ENCODE measurements at places on chromosomes 6 and 20.
A peak's percentile ranks its signal among the peaks of the same experiment; 100 is the strongest.

DNA sequence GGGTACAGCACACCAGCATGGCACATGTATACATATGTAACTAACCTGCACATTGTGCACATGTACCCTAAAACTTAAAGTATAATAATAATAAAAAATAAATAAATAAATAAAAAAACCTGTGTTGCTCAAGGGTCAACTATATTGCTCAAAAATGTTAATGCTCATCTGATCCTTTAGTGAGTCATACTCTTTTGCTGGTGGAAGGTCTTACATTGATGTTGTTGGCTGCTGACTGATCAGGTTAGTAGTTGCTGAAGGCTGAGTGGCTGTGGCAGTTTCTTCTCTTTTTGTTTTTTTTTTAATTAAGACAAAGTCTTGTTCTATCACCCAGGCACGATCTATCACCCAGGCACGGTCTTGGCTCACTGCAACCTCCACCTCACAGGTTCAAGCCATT is 29.6 kb upstream of the SMIM26 start:
- DNase-seq: no peak

GRCh38 chr6:7197747-7198146 is 90.0 kb downstream of the RREB1 start:
- DNase-seq: no peak

GRCh38 chr6:24568683-24569082 is 73.9 kb downstream of the ALDH5A1 start:
- no peak for DNase-seq

GRCh38 chr20:64119301-64119680 is 11.9 kb upstream of the NPBWR2 start:
- no peak for DNase-seq

GRCh38 chr6:144310765-144311164 is 25.6 kb downstream of the UTRN start:
- no peak for DNase-seq

GRCh38 chr20:9329355-9330101 is 184.9 kb upstream of the LAMP5 start:
- no peak for DNase-seq

DNA sequence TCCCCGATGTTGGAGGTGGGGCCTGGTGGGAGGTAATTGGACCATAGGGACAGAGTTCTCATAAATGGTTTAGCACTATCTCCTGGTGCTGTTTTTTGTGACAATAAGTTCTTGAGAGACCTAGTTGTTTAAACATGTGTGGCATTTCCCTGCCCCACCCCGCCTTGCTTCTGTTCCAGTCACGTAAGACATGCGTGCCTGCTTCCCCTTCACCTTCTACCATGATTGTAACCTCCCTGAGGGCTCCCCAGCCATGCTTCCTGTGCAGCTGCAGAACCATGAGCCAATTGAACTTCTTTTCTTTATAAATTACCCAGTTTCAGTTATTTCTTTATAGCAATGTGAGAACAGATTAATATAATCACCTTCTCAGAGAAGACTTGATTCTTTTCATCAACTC is 2.5 kb upstream of the RNF144B start:
- DNase-seq: no peak

DNA sequence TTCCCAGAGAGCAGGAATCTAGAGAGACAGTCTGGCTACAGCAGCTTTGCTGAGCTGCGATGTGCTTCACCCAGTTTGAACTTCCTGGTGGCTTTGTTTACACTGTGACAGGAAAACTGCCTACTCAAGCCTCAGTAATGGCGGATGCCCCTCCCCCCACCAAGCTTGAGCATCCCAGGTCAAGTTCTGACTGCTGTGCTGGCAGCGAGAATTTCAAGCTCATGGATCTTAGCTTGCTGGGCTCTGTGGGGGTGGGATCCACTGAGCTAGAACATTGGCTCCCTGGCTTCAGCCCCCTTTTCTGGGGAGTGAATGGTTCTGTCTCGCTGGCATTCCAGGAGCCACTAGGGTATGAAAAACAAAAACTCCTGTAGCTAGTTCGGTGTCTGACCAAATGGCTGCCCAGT is 91.0 kb upstream of the ESR1 start:
- no peak for DNase-seq

DNA sequence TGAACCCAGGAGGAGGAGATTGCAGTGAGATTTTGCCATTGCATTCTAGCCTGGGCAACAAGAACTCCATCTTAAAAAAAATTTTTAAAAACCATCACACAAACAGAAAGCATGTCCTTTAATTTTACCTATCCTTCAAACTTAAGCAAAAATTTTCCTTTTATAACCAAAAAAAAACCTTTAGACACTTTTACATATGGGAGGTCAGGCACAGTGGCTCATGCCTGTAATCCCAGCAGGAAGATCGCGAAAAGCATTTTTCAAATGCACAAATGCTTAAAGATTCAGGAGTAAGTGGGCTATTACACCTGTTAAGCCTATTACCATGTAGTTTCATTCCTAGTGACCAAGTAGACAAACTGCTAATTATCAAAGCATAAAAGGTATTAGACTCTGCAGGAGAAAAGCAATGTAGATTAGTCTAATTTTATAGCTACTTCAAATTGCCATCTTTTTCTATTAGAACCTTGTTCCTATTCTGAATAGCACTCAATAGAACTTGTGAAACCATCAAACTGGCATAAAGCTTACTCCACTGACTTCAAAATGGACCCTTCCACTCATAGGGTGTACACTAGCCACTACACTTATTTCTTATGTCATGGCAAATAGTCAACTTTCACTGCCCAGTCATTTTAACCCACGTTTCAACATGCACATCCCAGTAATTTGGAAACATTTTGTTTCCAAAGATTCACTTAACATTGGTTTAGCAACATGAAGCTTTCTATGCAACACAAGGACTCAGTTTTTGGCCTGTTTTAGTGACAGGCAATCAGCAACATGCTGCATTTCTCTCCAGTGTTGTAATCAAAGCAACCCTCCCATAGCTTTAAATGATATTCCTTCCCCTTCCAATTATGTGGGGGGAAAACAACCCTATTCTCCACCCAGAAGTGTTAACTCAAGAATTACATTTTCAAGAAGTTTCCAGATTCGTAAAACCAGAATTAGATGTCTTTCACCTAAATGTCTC is 4.0 kb downstream of the EEF1A1 start:
- DNase-seq: peak; percentile 54

GRCh38 chr6:128172752-128173682 is 272.2 kb upstream of the THEMIS start:
- DNase-seq: no peak

DNA sequence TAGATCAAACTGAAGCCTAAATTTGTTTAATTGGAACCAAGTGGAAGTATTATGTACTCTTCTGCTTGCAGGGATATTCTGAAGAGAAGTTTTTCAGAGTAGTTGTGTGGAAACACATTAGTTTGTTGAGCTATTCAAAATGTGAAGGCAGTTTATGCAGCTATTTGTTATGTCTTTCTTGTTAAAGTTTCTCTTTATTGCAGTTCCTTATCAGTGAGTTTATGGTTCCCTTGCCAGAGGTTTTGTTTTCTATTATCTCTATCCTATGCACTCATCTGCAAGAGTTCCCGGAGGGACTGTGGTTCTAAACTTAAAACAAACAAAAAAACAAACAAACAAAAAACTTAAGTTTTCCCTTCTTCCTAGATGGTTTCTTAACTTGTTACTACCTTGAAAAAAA is 143.7 kb upstream of the SLC22A16 start:
- no peak for DNase-seq

DNA sequence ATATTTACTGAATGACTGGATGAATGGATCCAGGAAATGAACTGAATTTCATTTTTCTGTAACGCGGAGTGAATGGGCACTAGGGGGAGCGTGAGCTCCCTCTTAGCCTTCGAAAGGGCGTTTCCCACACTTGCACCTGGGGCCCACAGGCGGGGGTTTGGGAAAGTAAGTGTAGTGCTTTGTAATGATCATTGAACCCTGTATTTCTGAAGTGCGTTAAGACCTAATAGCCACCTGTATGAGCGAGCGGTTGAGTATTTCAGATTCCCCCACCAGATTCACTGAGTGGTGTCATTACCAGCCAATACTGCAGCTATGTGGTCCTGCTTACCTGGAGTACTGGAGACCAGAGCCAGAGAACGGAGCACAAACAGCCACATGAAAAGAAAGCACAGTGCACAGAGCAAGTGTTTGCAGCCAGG is 10.5 kb downstream of the SYTL3 start:
- DNase-seq: peak; percentile 58

DNA sequence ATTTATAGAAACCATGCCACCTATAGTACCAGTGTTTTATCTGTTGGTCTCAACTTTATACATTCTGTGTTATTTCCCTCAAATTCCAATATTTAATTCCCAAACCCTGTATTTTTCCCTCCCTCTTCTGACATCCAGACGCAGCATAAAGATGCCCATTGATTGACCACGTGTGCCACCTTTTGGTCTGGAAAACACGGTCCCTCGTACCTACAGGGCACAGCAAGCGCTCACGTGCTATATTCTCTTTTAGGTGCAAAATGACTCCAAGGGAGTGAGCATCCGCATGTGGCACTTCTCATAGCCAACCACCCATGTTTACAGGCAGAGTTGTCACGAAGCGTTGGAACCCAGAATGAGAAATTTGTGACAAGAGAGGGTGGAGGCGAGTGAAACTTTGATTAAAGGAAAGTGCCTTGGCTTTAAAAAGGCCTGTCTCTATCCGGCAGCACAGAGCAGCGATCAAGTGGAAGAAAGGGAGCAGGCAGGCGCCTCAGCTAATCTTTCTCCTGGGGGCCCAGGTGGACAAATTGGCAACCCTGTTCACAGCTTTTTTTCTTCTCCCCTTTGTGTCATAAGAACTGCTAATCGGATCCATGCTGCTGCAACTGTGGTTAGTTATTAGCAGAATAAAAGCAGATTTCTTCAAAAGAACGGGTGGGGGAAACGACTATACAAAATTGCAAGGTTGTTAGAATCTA is 225.9 kb downstream of the TMEM242 start:
- DNase-seq: no peak

DNA sequence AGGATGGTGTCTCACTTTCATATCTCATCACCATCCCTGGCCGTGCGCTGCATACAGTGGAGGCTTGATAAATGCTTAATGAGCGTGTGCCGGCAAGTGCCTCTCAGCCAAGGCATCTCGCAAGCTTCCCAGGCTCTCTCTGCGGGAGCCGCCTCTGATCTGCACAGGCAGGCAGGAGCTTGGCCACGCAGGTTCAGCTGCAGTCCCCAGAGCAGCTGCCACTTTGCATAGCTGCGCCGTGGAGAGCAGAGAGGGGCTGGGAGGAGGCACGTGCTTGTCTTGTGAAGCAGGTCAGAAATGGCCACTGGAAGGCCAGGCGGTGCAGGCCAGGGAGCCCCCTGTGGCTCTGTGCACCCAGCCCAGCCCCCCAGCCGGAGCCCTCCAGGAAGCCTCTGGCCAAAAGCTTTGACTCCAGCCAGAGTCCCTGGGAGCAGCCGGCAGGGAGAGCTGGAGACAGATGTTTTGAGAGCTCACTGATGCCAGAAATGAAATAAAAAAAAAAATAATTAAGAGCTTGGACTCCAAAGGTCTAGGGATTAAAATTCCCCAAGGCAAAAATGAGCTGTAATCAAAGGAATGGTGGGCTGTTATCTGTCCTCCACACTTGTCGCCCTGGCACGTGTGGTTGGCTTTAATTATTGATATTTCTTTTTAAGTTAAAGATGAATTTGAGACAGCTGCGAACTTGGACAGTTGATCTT is 377.0 kb downstream of the CDH4 start:
- no peak for DNase-seq

DNA sequence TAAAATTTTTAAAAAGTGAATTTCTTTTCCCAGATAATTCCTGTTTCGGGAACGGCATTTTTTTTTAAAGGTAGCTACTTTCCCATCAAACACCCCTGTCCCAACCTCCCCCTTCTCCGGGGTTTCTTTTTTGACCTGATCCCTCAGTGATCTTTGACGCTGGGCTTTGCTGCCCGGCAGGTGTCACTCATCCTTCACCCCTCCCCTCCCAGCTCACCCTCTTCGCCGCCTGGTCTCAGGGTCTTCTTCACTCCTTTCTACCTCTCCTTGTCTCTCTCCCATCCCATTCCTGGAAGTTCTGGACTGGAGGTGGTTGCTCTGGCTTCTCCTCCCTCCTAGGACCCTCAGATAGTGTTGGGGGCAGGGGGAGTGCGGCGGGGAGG is 329 bp upstream of the GPR6 start:
- no peak for DNase-seq

GRCh38 chr6:20058121-20058905 is 154.0 kb downstream of the MBOAT1 start:
- DNase-seq: no peak

- no peak for DNase-seq
Observed at GRCh38 chr20:31713312-31714273, 9.1 kb downstream of the BCL2L1 start.

GRCh38 chr6:108983151-108983550 is 111.5 kb downstream of the SESN1 start:
- peak; percentile 18 for DNase-seq

DNA sequence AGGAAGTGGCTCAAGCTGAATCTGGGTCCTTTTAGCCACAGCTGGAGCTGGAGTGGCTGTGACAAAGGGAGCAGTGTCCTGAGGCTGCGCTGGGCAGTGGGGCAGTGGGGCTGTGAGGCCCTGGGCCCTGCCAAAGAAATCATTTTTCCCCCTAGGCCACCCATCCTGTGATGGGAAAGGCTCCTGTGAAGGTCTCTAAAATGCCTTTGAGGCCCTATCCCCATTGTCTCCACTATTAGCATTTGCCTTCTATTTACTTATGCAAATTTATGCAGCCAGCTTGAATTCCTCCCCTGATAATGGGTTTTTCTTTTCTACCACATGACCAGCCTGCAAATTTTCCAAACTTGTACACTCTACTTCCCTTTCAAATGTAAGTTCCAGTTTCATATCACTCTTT is 539.2 kb downstream of the MEI4 start:
- DNase-seq: no peak

- peak; percentile 38 for DNase-seq
Observed at GRCh38 chr6:163422550-163422949, 8.0 kb downstream of the QKI start.

- DNase-seq: no peak
Observed at GRCh38 chr6:122154912-122155575, 244.4 kb upstream of the HSF2 start.

DNA sequence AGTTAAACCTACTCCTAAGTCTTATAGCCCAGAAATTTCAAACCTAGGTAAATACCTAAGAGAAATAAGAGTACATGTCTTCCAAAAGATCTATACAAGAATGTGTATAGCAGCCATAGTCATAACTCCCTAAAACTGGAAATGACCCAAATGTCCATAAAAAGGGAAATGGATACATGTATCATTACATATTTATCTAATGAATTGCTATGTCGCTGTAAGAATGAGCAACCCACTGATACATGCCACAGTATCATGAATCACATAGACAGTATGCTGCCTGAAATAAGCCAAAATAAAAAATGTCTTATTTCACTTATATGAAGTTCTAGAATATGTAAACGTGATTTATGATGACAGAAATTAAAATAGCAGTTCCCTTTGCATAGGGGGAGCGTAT is 679.5 kb downstream of the MAFB start:
- no peak for DNase-seq

DNA sequence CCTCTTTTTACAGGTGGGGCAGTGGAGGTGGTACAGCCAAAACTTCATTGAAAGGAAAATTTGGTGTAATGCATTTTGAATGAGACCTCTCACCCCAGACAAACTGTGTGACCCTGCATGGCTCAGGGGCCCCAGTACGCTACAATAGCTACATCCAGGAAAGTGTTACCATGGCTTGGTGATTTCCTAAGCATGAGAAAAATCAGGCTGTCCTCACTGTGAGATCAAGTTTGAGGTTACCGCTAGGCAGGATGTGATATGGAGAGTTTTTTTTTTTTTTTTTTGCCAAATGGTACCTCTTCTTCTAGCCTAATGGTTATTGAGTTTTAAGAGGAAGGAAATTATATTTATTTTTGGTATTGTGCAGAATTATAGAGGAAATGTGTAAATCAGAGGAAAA is 305.3 kb downstream of the CD83 start:
- no peak for DNase-seq
